Stimulated activated CD4-positive, alpha-beta T cell treated with anti-CD3 and anti-CD28 coated beads, TNF-alpha, amount 100 ng/mL, for 48 hours (primary cell): ENCODE measurements at places on chromosomes 5 and 9.

- DNase-seq = no peak
Observed at GRCh38 chr5:172881691-172882370, 47.8 kb downstream of the ERGIC1 start.

DNA sequence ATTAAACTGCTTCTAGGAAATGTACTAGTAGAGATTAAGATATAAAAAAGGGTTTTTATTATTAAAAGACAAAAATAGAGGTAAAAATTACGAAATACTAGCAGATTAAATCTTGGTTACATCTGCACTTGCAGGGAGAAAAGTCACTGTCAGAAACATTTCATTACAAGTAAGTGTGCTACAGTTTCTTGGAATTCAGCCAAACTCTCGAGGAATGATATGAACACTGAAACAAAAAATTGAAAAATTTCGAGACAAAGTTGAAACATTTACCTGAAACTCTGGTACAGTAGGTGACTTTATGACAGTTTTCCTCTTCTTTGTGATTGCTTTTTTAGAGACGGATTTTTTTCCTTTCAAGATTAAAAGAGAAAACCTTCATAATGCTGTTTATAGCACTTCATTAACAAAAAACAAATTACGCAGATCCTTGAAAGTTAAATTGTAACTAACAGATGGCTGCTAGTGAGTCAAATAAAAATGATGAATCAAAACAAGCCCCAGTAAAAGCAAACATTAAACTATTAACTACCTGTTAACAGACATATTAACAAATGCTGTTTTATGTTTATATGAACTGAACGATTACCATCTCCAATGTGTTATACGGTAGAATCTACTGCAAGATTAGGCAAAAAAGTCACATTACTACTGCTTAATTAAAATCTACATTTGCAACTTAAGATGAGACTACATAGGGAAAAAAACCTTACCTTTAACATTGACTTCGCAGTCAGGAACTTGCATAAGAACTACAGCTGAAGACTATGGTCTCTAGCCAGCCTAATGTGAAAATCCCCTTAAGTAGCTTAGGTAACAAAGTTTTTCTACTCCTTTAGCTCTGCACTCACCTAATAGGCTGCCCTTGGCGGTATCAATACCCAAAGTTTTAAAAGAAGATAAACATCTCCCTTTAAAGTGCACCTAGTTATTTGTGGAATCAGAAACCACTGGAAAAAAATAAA is 61.4 kb downstream of the RANBP6 start:
- no peak for DNase-seq

DNA sequence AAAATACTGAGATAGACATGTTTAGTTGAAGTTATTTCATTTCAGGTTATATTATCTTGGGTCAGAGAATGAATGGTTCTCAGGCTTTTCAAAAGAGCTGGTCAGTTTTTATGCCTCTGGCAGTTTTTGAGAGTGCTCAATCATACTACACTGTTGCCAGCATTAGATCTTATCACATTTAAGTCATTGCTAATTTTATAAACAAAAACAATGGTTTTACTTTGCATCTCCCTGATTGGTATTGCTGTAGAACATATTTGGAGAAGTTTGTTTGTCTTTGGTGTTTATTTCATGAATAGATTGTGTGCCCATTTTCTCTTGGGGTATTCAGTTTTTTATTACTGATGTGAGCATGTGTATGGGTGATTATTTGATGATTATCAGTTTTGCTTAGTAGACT is 1.5 kb downstream of the CATSPER3 start:
- no peak for DNase-seq

DNA sequence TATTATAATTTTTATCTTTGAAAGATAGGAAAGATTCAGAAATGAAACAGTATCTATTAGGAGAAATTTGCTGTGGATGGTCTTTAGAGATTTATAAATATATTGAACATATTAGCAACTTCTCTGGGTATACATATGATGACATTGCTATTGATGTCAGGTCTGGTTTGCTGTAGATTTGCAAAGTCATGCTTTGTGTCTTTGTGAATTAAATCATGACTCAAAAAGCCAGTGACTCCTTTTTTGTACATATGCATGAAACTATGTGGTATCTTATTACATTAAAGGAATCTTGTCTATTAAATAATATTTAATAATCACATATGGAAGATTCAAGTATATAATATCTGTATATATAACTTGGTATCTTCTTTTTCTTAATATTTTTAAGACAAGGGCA is 141.9 kb downstream of the ST8SIA4 start:
- DNase-seq = no peak
